Activated CD4-positive, alpha-beta memory T cell treated with anti-CD3 and anti-CD28 coated beads, Interleukin-2, amount 10 ng/mL, durations not matched to agents 7 days and 5 days (primary cell): ENCODE measurements at places on chromosomes 7 and 10.

- H3K27me3 ChIP-seq: no peaks in the 10 kb centered on the region
- H3K36me3 ChIP-seq: no peaks in the 10 kb centered on the region
- H3K27ac ChIP-seq: no peak overlapping the region
Observed at GRCh38 chr7:145850636-145851035, 266.0 kb upstream of the CNTNAP2 start.

- peaks cover 11% of the 10 kb centered on the region for H3K27me3 ChIP-seq
- no peak overlapping the region for H3K4me3 ChIP-seq
- H3K4me1 ChIP-seq: no peaks in the 10 kb centered on the region
- peak; percentile 62 for DNase-seq
- H3K36me3 ChIP-seq: no peaks in the 10 kb centered on the region
Observed at GRCh38 chr7:39453743-39454355, 112.4 kb upstream of the YAE1 start.

DNA sequence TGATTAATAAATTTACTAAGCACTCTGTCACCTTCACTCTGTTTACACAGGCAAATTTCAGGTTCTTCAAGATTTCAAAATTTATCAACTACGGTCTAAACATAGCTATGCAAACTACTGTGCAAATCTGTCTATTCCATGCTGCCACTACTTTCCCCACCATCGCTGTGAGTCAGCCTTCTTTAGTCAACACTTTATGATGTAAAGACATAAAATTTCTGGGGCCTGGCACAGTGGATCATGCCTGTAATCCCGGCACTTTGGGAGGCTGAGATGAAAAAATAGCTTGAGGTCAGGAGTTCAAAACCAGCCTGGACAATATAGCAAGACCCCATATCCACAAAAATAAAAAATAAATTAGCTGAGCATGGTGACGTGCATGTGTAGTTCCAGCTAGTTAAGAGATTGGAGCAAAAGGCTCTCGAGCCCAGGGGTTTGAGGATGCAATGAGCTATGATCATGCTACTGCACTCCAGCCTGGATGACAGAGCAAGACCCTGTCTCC lies 42.6 kb downstream of the CNOT4 start:
- H3K4me3 ChIP-seq: no peak overlapping the region
- H3K27ac ChIP-seq: peak overlapping the region; percentile 62
- H3K4me1 ChIP-seq: peaks cover 10% of the 10 kb centered on the region

DNA sequence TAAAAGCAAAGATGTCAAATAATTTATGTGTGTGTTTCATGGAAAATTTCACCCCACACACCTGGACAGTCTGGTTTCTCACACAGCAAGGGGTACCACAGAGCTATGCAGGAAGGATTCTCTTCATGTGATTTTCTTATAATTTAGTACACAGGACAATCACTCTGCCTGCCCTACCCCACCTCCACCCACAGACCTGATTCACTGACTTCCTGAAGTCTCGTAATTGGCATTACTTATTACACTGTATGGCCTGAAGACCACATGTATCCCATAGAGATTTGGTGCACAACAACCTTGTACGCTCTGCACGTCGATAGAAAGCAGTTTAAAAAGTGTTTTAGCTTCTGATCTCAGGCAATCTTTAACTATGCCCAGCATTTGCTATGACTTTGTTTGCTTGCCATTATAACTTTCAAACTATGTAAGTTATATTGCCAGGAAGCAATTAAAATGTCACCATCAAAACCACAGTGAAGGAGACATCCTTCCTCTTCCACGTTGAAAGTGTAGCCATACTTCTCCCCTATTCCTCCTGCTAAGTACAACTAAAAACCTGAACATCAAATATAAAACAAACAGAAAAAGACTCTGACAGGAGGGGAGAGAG lies 279.4 kb upstream of the IMMP2L start:
- H3K4me1 ChIP-seq: peaks cover 2% of the 10 kb centered on the region
- H3K27ac ChIP-seq: no peak overlapping the region
- H3K36me3 ChIP-seq: no peaks in the 10 kb centered on the region
- DNase-seq: no peak
- no peaks in the 10 kb centered on the region for H3K27me3 ChIP-seq
- H3K4me3 ChIP-seq: no peak overlapping the region

DNA sequence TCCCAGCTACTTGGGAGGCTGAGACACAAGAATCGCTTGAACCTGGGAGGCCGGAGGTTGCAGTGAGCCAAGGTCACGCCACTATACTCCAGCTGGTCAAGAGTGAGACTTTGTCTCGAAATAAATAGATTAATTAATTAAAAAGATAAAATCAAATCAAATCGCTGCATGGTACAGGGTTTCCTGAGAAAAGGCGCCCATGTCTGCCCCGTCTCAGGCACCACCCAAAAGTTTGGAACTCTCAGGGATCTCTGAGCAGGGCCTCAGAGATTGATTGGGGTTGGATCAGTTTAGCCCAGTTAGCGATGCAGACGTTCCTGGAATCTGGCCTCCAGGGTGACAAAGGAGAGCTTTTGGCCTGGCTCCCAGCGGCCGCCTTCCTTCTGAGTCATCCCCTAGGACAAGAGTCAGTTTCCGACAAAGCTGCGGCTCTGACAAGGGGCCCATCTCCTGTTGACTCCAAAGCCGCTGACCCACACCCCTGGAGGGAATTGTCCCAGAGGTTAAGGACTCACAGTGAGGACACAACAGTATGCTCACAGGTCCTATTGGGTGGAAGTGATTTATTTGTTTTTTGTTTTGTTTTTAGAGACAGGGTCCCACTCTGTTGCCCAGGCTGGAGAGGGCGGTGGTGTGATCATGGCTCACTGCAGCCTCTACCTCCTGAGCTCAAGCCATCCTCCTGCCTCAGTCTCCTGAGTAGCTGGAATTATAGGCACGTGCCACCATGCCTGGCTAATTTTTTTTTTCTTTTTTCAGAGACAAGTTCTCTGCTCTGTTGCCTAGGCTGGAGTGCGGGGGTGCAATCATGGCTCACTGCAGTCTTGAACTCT lies 6.8 kb downstream of the ORAI2 start:
- no peak overlapping the region for H3K27ac ChIP-seq
- no peak for DNase-seq
- H3K4me3 ChIP-seq: no peak overlapping the region
- H3K4me1 ChIP-seq: peaks cover 11% of the 10 kb centered on the region
- H3K27me3 ChIP-seq: no peaks in the 10 kb centered on the region

- peaks cover 13% of the 10 kb centered on the region for H3K36me3 ChIP-seq
- DNase-seq: no peak
- peak overlapping the region; percentile 75 for H3K4me3 ChIP-seq
- peak overlapping the region; percentile 11 for H3K27ac ChIP-seq
Observed at GRCh38 chr7:106110885-106111654, 1.0 kb downstream of the SYPL1 start.

DNA sequence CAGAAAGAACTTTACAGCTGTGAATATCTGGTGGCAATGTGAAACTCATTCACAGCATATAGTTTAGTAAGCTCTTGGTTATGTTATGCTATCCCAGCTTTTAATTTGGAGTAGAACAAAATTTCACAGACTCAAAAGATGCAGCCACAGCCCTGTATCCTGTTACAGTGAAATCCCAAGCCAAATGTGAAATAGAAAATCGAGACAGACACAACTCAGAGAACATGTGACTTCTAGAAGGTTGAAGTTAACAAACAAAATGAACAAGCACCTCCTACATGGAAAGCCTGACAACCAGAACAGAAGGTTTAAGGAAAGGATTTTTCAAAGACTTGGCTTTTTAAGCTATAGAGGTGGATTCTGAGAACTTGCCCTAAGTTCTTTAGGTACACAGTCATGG lies 39.6 kb downstream of the JAZF1 start:
- H3K27me3 ChIP-seq: peaks cover 6% of the 10 kb centered on the region
- H3K36me3 ChIP-seq: no peaks in the 10 kb centered on the region
- DNase-seq: no peak
- no peak overlapping the region for H3K27ac ChIP-seq
- H3K4me1 ChIP-seq: no peaks in the 10 kb centered on the region

DNA sequence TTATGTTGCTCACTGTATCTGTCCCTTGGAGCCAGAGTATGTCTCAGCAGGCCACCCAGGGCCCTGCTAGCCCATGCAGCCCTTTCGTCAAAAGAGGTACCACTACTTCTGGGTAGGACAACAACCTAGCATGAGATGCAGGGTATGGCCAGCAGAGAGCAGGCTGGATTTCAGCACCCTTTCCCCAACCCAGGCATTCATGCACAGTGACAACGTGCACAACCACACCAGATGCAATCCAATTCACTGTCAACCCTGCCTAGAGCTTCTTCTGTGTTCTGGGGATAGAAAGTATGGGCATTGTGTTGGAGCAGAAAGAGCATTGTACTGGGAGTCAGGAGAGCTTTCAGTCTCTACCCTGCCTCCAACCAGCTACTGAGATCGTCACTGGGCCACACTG lies 37.9 kb downstream of the JAZF1 start:
- no peak for DNase-seq
- H3K4me3 ChIP-seq: no peak overlapping the region
- peaks cover 6% of the 10 kb centered on the region for H3K27me3 ChIP-seq

- no peak for DNase-seq
- no peaks in the 10 kb centered on the region for H3K36me3 ChIP-seq
- H3K27me3 ChIP-seq: peaks cover 2% of the 10 kb centered on the region
Observed at GRCh38 chr10:10533437-10533836, 484.2 kb upstream of the CELF2 start.

DNA sequence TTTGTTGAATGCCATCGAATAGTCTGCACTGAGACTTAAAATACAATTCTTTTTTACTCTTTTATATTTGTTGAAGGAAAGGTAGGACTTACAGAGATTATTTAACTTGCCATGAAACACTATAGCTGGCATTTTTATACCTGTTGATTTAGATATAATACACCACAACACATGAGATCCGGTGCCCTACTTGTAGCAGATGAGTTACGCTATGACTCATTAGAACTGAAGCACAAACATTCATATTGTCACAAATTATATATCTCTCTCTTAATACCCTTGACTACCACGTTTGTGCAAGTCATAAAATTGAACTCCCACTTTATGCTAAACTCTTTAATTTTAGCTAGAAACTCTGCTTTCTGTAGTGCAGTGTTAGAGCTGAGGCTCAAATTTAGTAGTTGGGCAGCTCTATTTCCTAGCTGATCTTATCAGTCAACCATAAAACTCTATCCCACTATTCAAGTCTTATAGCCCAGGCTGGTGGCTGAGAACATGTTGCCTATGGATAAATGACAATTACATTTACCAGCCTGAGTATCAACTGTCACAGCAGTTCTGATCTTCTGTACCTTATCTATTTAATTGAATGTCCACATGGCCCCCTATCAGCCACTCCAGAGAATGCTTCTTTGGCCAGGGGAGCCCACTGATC lies 137.4 kb upstream of the SEMA3D start:
- H3K36me3 ChIP-seq: no peaks in the 10 kb centered on the region
- no peak overlapping the region for H3K27ac ChIP-seq
- no peak overlapping the region for H3K4me3 ChIP-seq
- no peaks in the 10 kb centered on the region for H3K4me1 ChIP-seq
- no peak for DNase-seq

DNA sequence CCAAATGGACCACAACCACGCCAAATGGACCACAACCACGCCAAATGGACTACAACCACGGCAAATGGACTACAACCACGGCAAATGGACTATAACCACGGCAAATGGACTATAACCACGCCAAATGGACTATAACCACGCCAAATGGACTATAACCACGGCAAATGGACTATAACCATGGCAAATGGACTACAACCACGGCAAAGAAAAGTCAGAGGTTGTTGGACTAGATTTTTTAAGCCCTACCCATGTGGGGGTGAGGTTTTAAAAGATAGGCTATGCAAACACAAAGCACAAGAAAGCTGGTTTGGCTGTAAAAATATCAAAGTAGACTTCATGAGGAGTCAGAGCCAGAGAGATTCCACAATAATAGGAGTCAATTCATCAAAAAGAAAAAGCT lies 55.8 kb downstream of the NCAPG2 start:
- H3K4me3 ChIP-seq: no peak overlapping the region
- no peak overlapping the region for H3K27ac ChIP-seq
- H3K4me1 ChIP-seq: peaks cover 6% of the 10 kb centered on the region
- peaks cover 76% of the 10 kb centered on the region for H3K36me3 ChIP-seq
- DNase-seq: no peak

DNA sequence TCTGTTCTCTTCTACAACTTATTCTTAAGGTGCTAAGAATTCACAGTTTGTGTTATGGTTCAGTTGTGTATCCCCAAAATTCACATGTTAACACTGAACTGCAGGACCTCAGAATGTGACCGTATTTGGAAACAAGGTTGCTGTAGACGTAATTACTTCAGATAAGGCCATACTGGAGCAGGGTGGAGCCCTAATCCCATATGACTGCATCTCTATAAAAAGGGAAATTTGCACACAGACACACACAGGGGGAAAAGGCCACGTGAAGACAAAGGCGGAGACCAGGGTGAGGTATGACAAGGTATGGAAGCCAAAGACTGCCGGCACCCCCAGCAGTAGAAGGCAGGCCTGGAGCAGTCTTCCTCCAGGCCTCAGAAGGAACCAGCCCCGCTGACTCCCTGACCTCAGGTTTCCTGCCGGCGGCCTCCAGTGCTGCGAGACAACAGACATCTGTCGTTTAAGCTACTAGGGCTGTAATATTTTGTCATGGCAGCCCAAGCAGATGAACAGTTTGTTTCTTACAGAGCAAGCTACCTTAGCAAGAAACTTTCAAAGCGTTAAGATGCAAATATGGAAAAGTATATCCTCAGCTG lies 98.7 kb downstream of the PROSER2 start:
- H3K27me3 ChIP-seq: no peaks in the 10 kb centered on the region
- no peak overlapping the region for H3K4me3 ChIP-seq
- no peaks in the 10 kb centered on the region for H3K4me1 ChIP-seq
- peaks cover 48% of the 10 kb centered on the region for H3K36me3 ChIP-seq
- no peak for DNase-seq
